T-helper 17 cell (primary cell): ENCODE measurements at places on chromosomes 6 and 20.

DNA sequence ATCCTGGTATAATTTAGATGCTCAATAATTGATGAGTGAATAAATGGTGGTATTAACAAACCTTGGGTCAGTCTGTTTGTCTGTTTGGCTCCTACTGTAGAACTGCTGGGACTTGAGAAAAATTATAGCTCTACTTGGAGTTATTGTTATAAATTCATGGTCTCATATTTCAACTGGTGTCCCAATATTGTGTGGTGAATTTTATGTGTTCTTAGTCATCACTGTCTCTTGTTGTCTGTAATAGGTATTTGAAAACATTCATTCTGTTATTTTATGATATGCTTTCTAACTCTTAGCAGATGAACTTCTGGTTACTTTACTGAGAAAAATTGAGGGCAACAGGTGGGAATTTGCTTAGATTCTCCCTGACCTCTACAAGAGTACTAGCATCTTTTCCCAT, 221.4 kb downstream of the CDKAL1 start:
- no peak for DNase-seq

DNA sequence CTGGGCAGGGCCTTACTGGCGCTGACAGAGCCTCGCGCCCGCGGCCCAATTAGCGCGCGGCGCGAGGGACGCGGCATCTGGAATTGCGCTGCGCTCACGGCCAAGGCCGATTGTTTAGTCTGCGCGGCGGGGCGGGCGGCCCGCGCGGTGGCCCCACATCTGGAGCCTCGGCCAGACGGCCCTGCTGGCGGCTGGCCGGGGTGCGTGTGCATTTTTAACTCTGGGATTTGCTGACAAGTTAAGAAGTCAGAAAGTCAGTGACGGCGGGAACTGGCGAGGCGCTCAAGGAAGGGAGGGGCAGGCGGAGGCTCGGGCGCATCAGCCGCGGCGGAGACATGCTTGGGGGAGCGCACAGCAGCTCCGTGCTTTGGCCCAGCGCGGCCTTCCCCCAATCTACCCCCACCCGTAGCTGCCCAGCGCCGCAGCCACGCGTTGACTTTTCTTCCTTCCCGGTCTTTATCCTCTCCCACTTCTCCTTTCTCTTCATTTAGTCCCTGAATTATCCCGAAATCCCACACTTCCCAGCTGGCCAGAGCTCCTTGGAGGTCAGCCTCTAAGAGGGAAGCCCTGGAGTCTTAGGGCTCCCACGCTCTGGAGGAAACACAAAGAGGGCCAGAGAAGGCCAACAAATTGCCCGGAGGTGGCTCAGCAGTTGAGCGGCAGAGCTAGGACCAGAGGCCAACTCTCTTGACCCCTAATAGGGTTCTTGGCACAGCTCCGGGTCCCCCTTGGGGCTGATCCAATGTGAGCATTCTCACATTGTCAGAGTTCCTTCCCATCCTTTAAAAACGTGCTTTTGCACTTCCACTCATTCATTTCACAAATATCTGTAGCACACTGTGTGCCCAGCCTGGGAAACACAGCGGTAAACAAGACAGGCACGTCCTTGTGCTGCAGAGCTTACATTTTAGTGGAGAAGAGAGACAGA, 40.8 kb upstream of the FOXP4 start:
- DNase-seq = no peak

GRCh38 chr6:127641905-127642304, 64.9 kb downstream of the C6orf58 start:
- DNase-seq = no peak

DNA sequence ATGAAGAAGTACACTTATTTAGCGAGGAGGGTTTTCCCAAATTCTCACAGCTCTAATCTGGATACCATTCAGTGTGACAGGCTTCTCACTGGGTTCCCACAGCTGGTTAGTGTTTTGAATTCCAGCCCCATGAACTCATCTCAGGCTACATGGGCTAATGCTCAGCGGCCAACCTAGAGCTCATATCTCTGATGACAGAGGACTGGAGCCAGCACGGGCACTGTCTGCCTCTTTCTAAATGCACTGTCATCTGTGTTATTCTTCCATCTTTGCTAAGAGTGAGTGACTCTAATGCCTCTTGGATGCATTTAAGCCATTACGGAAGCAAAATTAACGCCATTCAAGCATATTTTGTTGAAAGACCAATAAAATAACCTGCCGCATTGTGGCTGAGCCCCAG, 308.9 kb upstream of the JAG1 start:
- DNase-seq = no peak

DNA sequence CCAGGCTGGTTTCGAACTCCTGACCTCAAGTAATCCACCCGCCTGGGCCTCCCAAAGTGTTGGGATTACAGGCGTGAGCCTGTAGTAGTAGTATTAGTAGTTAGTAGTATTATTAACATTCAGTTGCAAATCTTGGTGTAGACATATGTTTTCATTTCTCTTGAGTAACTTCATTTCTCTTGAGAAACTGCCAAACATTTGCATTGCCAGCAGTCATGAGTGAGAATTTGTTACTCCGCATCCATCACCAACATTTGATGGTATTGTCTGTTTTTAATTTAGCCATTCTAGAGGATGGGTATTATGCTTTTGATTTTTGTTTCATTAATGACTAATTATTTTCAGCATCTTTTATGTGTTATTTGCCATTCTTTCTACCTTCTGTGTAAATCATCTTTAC, 1.5 kb upstream of the ERVFRD-1 start:
- DNase-seq = no peak

GRCh38 chr6:27157459-27158315, 89.8 kb upstream of the PRSS16 start:
- peak; percentile 34 for DNase-seq

GRCh38 chr6:128822271-128822670, 60.7 kb upstream of the LAMA2 start:
- DNase-seq = no peak

- DNase-seq = no peak
Measured at GRCh38 chr20:48599106-48599747, 228.6 kb downstream of the PREX1 start.

DNA sequence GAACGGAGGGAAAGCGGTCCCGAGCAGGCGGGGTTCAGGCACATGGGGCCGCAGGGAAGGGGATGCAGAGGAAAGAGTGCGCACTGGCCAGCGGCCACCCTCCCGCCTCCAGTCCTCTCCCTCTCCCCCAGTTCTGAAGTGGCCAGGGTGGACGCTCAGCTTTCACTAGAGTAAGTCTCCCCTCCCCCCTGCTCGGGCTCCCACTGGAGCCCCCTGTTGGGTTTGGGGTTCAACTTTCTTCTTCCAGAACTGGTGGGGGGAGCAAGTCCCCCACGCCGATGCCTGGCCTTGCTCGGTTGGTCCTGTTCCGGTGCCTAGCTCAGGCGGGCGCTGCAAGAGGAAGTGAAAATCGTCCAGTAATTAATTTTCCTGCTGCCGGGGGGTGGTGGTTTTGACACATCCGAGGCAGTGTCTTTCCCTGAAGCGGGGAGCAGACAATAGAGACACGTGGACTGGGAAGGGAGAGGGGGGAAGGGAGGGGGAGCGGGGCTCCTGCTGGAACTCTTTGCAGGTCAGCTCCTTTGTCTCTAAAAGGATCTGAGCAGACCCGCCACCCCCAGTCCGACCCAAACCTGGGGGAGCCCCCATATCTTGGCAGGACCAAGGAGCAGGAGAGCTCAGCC, 824 bp upstream of the SCRT2 start:
- no peak for DNase-seq

DNA sequence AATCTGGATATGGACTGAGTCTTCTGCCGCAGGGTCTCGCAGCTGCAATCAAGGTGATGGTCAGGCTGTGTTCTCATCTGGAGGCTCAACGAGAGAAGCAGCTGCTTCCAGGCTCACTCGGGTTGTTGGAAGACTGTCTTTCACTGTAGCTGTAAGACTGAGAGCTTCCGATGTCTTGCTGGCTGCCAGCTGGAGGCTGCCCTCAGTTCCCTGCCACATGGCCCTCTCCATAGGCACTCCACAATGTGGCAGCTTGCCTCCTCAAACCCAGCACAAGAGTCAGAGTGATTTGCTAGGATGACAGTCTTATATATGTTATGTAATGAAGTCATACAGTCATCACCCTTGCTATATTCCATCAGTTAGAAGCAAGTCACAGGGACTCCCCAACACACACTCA, 290.5 kb upstream of the CDYL start:
- no peak for DNase-seq

DNA sequence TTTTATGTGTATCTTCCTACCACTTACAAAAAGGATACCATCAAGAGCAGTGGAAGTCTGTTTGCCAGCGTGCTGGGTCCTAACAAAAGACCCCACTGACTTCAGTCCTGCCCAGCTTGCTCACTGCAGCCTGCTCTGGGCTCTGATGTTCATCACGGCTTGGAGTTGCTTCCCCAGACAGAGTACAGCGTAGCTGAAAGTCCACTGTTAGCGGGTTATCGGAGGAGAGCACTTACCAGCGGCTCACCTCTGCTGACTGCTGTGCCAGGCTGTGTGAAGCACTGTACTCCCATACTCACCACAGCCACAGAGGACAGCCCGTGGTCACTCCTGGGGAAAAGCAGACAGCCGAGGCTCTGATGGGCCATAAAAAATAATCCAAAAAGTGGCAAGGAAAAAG, 40.2 kb downstream of the CTCFL start:
- DNase-seq = no peak

DNA sequence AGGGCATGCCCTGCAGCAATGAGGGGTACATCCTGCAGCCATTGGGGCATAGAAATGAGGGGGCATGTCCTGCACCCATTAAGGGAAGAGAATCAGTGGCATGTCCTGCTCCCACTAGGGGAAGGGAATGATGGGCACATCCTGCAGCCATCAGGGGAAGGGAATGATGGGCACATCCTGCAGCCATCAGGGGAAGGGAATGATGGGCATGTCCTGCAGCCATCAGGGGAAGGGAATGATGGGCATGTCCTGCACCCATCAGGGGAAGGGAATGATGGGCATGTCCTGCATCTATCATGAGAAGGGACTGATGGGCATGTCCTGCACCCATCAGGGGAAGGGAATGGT, 49.7 kb downstream of the PSMB1 start:
- no peak for DNase-seq

DNA sequence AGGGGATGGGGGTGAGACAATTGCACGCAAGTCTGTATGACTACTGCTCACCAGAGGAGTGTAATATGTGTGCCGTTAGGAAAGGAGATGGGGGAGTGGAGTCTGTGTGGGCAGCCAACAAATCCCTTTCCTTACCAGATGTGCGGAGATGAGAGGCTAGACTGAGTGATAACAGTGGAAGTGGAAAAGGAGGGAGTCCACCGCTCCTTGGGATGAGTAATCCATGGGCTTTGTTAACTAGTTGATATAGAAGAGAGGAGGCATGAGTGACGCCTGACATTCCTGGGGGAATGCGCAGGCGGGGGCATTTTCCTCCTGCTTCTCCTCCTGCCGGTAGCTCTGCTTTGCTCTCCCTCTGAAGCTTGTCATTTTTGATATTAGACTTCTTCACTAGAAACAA, 13.5 kb upstream of the SMIM26 start:
- DNase-seq = no peak

DNA sequence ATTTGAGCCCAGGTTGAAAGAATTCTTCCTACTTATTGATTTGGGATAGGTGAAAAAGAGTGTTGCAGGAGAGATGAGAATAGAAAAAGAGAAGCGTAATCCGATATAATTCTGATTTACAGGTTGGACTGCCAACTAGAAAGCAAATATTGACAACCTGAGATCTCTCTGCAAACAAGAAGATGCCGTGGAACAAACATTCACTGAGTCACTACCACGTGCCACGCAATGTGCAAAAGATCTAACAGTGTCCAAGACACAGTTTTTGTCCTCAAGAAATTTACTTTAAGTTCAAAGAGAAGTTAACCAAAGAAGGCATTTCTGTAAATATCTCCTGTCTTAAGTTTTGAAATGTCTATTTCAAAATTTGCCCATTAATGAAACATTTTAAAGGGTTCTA, 578.0 kb upstream of the ARID1B start:
- no peak for DNase-seq

GRCh38 chr6:35443341-35444030, 8.7 kb upstream of the FANCE start:
- no peak for DNase-seq

DNA sequence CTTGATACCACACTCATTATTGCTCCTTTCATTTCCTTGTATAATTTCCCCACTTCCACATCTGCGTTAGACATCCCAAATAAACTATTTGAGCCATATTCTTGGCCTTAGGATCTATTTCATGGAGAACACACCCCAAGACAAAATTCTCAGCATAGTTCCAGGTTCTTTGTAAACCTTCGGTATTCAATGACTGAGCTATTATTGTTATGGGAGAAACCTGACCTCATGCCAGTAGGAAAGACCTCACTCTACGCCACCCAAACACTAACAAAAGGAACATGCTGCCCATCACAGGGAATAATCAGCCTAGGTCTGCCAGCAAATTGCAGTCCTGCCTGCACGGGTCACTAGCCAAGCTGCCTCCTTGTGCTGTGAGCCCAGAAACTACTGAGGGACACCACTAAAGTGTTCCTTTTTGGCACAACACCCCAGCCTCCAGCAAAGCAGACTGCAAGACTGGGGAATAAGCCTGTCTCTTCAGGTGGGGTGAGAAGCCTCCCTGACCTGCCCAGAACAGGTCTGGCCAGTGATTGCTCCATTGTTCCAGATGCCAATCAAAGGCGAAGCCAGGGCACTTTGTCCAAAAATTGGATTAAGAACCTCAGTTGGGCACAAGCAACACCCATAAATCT, 371.8 kb downstream of the MAFB start:
- DNase-seq = no peak

GRCh38 chr6:40477246-40478126, 109.7 kb downstream of the LRFN2 start:
- no peak for DNase-seq

DNA sequence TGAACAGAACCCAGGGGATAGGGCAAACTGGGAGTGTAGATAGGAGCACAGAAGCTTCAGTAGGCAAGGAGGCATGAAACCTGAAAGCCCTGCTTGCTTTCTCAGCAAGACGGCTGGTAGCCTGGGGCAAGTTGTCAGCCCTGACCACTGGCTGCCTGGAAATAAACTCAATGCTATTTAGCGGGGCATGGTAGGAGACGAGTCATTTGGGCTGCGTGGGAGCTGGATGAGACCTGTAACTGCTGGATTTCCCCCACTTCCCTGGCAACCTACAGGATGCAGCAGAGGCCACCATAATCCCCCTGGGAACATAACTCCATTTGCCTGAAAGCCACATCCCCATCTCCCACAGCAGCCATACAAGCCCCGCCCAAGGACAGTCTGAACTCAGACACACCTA, 332.6 kb upstream of the TBX18 start:
- no peak for DNase-seq

GRCh38 chr6:3500262-3501014, 43.6 kb upstream of the SLC22A23 start:
- DNase-seq = no peak

- no peak for DNase-seq
Measured at GRCh38 chr6:154228521-154228905, 128.1 kb downstream of the IPCEF1 start.

- DNase-seq = no peak
Measured at GRCh38 chr20:59422872-59423544, 122.6 kb downstream of the EDN3 start.

- DNase-seq = no peak
Measured at GRCh38 chr6:89640804-89641203, 2.3 kb upstream of the LYRM2 start.
